H9 (cell line): ENCODE measurements at places on chromosomes 12 and 14. TPM values are rescaled to one million over a fixed set of nuclear protein-coding genes. Genes with fewer than 3 reads are reported as not detected.
A peak's percentile ranks its signal among the peaks of the same experiment; 100 is the strongest.

SLC25A21 gene
- total RNA-seq, result 5.8 and 7.1 TPM in 2 replicates

DNA sequence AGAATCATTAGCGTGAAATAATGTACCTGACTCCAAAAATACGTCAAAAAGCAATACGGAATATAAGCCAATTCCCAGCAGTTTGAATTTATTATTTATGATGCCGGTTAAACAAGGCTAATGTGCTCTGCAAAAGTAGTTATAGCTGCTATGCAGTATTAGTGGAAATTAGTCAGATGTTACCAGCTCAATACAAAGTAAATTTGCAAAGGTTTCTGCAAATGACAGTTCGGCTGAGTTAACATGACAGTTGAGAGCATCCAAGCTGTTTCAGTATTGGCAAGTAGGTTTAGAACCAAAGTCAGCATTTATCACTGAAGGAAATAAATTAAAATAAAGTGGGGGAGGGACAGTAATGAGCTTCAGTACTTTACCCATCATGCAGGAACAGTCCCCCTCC is 1665.8 kb upstream of the FLRT2 start:
- DNase-seq, result no peak

- no peak for DNase-seq
Measured at GRCh38 chr12:29534935-29535334, 37.4 kb upstream of the OVCH1 start.

- DNase-seq, result no peak
Measured at GRCh38 chr12:92502417-92503028, 200.3 kb upstream of the PLEKHG7 start.

OTX2 gene
- 193 and 195 TPM in 2 replicates for total RNA-seq

- DNase-seq, result no peak
Measured at GRCh38 chr12:46439793-46440511, 67.4 kb upstream of the SLC38A2 start.

DDX47 gene
- total RNA-seq, result 73.9 and 78.2 TPM in 2 replicates

TM9SF1 gene
- 31.6 and 31.8 TPM in 2 replicates for total RNA-seq

STRAP gene
- total RNA-seq, result 210 and 218 TPM in 2 replicates

DNA sequence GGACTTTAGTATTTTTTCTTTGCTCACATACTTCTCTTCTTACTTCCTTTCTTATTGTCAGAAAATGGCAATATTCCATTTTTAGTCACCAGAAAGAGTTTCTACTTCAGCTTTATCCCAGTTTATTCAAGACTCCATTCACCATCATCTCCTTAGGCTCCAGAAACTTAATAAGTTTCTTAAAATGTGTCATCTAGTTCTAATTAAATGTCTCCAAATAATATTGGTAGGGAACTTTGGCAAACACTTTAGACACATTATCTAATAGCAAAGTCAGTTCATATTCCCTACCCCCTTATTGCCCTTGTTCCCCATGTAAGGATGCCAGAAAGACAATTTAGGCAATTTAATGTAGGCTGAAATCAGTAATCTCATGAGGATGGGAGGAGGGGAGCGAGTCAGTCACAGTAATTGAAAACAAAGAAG is 15.1 kb downstream of the EPYC start:
- no peak for DNase-seq

- no peak for DNase-seq
Measured at GRCh38 chr12:30278401-30278800, 417.3 kb downstream of the IPO8 start.

DNA sequence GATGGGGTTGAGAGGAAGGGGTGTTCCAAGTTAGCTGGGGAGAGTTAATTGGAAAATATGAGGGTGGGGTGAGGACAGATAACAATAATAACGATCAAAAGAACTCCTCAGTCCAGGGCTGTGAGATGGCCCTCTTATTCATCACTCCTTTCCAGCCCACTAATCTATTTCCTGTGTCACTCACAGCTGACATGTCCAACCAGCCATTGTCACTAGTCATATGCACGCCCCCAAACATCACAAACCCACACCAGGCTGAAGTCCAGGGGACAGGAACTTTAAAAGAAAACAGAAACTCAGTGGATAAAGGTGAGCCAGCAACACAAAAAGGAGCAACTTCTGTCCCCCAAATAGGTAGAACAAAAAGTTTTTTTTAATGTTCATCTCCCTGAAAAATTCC is 911 bp downstream of the CALCOCO1 start:
- no peak for DNase-seq

DNA sequence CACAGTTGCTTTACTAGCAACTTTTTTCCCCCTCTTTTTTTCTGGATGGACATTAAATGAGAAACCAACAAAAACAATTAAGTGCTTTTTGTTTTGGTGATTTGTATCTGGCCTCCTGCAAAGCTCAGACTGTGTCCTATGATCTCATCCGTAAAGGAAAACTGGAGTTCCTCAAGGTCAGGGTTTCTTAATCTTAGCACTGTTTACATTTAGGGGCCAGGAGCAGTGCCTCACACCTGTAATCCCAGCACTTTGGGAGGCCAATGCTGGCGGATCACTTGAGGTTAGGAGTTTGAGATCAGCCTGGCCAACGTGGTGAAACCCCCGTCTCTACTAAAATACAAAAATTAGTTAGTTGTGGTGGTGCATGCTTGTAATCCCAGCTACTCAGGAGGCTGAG is 28.0 kb downstream of the ENTPD5 start:
- no peak for DNase-seq

PMCH gene
- total RNA-seq, result not detected in 2 replicates

AMN gene
- total RNA-seq, result 1.9 and 2.2 TPM in 2 replicates

- no peak for DNase-seq
Measured at GRCh38 chr12:88625356-88625755, 45.1 kb upstream of the KITLG start.

DNA sequence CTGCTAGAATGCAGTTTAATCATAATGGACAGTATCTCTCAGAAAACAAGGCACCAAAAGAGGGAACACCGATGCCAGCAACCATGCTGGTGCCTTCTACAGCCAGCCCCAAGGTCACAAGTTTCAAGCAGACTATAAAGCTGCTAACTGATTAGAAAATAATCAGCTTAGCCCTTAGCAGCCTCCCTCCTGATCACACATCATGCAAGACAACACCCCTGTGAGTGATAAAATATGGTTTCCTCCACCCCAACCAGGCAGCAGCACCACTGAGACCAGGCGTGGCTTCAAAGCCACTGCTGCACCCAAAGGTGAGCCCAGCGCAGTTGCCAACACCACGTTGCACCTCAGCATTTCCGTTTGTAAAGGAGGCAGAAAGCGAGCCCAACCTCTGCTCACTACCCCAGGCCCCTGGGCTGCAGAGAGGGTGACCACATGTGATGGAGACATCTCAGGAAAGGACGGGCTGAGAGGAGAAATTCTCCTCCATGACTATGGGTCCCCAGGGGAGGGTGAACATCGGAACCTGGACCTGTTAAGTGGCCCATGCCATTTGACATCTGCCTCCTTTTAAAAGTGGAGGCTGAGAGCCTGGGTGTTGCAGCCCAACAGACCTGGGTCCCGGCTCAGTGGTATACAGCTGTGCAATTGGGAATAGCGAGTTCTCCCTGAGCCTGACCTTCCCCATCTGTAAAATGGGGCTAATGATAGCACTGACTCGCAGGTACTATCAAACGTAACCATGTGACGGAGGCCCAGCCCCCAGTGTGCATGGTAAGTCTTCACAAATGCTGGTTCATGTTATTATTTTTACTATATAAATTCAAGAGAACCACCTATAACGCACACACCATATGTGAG is 11.5 kb downstream of the ZFP36L1 start:
- no peak for DNase-seq

FOS gene
- 28.1 and 33.9 TPM in 2 replicates for total RNA-seq

GRCh38 chr12:106767206-106767605 is 7.3 kb upstream of the RIC8B start:
- DNase-seq, result no peak

GRCh38 chr14:89681086-89682018 is 264.3 kb upstream of the FOXN3 start:
- DNase-seq, result no peak

DNA sequence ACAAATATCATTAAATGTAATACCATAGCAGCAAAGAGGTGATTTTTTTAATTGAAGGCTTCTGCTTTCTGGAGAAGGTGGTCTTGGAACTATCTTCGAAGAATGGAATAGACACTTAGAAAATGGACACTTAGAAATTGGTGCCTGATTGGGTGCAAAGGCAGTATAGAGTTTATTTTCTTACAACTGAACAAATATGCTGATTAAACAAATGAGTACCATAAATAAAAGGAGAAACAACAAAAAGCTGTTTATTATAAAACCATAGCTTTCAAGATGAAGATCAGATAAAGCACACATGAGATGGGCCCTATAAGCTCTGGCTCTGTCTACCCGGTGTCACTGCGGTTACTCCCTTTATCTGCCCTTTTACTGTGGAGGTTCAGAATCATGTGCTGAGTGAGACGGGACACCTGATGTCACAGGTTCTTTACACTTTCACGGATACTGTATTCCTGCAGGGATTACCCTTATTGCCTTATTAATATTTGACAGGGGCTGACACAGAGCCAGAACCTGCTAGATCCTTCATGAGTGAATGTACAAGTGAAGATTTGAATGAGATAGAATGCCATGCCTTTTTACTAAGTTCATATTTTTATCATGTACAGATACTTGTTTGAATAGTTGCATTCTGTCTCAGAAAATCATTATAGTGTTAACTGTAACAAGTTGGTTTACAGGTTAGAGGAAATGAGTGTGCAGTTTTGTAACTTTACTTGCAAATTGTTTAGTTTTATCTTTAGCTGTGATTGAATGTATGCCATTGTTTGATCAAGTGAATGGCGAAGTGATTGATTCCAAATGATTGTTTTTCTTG is 477.5 kb upstream of the RGS6 start:
- DNase-seq, result no peak

DNA sequence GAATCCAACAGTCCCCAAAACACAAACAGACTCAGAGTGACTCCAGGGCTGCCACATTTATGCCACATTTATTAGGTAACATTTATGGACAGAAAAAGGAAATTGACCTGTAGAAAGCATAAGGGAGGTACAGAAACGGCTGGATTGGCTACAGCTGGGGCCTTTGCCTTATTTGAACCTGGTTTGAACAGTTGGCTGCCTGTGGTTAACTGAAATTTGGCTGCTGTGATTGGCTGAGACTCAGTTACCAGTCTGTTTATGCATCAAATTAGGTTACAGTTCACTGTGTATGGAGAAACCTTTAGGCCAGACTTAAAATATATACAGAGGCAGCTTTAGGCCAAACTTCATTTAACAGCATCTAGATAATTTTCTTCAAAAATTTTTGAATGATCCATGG is 27.8 kb upstream of the PCNX1 start:
- no peak for DNase-seq

- no peak for DNase-seq
Measured at GRCh38 chr14:28138341-28138740, 628.2 kb upstream of the FOXG1 start.

- DNase-seq, result peak; percentile 20
Measured at GRCh38 chr12:52601671-52602070, 408 bp upstream of the KRT72 start.

MMP19 gene
- 1.7 and 2.4 TPM in 2 replicates for total RNA-seq

GRCh38 chr12:115983226-115983798 is 294.2 kb downstream of the MED13L start:
- peak; percentile 76 for DNase-seq

- no peak for DNase-seq
Measured at GRCh38 chr12:6020930-6021329, 75.9 kb upstream of the ANO2 start.

MFAP5 gene
- 0.09 and 0.26 TPM in 2 replicates for total RNA-seq

GRCh38 chr12:102902093-102902492 is 15.0 kb downstream of the PAH start:
- DNase-seq, result no peak

DNA sequence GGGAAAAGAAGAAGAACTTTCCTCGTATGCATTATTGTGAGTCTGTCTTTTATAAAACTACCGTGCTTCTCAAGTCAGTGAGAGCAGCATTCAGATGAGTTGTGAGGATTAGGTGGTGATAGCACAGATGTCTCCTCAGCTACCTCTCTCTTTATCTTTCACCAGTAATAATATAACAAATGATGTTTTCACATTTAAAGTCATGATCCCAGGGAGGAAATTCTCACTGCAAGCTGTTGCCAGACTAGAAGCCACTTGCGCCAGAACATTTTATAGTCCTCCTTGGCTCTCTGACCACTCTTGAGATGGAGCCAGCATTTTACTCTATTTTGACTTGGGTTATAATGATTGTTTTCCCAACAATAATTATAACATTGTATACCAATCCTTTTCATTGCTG is 443.1 kb downstream of the AEBP2 start:
- DNase-seq, result no peak

CDKN3 gene
- 45.9 and 50.0 TPM in 2 replicates for total RNA-seq

DNA sequence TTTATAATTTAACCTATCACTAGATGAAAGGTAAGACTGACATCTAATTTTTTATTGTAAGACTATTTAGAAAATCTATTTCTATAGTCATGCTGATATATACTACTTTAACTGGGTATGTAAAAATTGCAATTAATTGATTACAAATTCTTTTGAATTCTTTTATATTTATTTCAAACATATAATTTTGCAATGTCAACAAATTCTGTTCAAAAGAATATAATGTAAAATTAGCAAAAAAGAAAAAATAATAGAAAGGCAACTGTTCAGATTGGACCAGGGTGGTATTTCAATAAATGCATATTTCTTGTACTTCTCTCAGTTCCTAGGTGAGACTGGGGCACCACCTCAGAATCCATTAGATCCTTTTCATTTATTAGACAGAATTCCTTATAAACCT is 1053.5 kb upstream of the FBXO33 start:
- no peak for DNase-seq

KIF26A gene
- total RNA-seq, result 43.0 and 44.2 TPM in 2 replicates

DNA sequence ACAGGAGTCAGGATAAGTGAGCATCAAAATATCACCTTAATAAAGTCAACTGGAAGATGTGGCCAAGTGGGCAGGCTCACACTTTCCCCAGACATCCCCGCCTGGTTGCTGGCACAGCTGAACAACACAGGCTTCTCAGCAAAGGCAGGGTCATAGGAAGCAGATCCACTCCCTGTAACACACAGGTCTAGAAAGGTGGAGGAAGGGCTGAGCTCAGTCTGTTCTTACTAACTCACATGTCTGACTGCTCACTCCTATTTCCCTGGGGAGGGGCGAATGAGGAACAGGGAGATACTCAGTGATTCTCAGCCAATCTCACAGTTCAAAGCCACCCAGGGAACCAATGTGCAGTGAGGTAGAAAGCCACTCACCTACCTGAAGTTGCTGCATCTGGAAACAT is 45.0 kb upstream of the AMN1 start:
- DNase-seq, result no peak

GRCh38 chr14:106845286-106846087 is 1319.1 kb downstream of the TMEM121 start:
- DNase-seq, result no peak

TTC9 gene
- total RNA-seq, result 17.4 and 17.7 TPM in 2 replicates

UNC119B gene
- total RNA-seq, result 51.5 and 53.5 TPM in 2 replicates

SLC17A8 gene
- not detected in 2 replicates for total RNA-seq

GRCh38 chr14:93780813-93781400 is 7.4 kb downstream of the PRIMA1 start:
- DNase-seq, result no peak
